Nucleus accumbens (tissue), 56 donors: ENCODE measurements at places on chromosomes 7 and 10.

GRCh38 chr10:16788125-16788524, 29.1 kb downstream of the RSU1 start:
- DNase-seq, result no peak

DNA sequence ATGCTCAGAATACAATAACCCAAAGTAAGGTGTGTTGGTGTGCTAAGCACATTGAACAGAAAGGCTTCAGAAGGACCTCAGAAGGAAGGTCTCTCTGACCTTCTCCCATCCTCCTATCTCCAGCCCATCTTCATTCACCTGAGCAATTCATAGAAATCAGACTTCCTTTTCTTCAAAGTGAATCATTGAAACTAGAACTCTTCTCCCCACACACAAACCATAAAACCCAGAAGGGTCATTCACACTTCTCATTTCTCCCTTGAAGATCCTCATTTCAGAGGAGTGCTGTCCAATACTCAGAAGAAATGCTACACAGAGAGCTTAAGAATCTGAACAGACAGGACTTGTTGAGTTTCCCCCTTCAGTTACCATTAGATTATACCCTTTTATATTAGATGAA, 89.5 kb downstream of the VWDE start:
- DNase-seq, result no peak

DNA sequence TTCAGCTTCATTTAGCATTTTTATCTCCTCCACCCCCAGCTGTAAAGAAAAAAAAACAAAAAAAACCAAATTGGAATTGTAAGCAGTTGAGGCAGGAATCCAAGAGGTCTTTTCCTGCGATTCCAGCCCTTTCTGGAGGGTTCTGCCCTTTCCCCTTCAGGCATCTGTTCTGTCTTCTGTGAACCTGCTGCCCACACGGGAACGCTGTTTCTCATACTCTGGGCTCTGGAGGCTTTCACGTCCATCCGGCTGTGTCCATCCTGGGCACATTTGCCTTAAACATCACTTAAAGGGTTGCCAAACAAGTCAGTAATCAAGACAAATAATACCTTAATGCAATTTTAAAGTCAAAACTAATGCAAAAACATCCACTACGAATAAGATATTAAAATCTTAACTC, 302.8 kb upstream of the PITRM1 start:
- no peak for DNase-seq

DNA sequence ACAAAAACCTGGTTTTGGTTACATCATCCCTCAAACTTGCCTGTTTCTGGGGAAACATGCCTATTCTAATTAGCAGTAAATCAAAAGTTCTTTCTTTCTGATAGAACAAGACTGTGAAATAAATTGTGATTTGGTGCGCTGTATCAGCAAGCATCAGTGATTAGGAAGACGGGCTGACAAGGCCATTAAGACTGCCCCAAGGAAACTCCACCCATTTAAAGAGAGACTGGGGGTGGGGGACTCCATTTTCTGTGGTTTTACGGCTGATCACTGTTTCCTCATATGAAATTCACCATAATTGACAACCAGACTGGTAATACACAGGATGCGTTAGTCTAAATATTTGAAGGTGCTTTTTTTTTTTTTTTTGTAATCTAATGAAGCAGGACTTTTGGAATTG, 68.7 kb downstream of the MBL2 start:
- no peak for DNase-seq

DNA sequence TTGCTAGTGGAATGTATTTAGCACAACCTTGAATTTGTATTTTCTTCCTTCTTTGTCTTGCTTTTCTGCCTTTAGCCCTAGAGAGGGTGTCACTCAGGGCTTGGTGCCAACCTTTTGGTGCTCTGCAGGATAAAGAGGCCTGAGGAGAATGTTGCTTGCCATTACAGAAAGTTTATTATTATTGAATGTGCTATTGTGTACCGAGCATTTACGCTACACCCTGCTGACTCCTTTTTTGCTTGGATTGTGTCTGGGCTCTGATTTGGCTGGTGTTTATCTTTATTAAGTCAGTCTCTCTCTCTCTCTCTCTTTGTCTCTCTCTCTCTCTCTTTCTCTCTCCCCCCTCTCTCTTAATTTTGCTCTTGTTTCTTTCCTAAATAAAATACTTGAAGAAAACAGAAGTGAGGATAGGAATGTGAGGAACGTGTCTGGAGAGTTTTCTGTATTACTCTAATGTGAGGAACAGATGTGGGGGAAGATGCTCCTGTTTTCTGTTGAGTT, 284.4 kb upstream of the PHYHIPL start:
- peak; percentile 2 for DNase-seq

GRCh38 chr10:77562742-77563141, 74.9 kb downstream of the KCNMA1 start:
- DNase-seq, result no peak

- DNase-seq, result no peak
Measured at GRCh38 chr10:21160116-21160515, 263.0 kb upstream of the NEBL start.

DNA sequence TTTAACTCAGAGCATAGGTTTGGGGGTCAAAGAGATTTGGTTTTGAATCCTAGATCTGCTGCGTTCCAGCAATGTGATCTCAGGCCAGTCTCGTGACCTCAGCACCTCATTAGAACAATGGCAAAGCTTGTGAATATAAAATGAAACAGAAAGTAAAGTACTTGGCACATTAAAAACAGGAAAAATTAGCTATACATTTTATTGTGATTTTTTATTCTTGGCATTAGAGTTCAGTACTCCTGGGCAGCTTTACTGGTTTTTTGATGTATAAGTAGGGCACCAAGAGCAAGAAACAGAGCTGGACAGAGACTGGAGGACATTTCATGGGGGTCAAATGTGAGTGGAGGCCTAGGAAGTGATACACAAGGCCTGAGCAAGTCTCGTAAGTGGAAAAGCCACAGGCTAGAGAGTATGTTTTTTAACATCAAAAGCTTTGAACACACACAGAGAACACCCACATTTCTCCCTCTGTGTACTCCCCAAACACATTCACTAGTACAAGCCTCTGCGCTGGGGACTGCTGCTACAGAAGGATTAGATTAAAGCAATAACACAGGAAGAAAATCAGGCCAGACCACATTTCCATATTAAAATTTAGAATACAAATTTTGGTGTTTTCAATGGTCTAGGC, 157.2 kb upstream of the SLC25A13 start:
- DNase-seq, result no peak

- no peak for DNase-seq
Measured at GRCh38 chr10:44361109-44361508, 23.8 kb downstream of the CXCL12 start.

GRCh38 chr10:89134963-89135362, 72.2 kb downstream of the CH25H start:
- DNase-seq, result no peak

DNA sequence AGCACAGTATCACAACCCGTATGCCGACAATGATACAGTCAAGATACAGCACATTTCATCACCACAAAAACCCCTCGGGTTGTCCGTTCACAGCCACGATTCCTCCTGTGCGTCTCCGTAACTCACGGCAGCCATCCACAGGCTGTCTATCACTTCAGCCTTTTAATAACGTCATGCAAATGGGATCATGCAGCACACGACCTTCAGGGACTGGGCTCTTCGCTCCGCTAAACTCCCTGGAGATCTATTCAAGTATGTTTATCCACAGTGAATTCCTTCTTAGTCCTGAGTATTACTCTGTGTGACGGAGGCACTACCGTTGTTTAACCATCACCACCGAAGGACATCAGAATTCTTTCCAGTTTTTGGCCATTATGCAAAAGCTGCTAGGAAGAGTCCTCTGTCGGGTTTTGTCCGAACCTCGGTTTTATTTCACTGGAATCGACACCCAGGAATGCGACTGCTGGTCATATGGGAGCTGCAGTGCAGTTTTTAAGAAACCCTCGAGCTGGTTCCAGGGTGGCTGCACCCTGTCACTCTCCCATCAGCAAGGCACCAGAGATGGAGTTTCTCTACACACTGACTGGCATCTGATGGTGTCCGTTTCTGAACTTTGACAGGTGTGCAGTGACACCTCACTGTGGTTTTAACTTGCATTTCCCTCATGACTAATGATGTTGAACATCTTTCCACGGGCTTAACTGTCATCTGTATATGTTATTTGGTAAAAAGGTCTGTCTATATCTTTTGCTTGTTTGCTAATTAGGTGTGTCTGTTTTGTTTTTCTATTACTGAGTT, 193.6 kb downstream of the MAD1L1 start:
- DNase-seq, result no peak

GRCh38 chr10:117594722-117595121, 52.2 kb downstream of the EMX2 start:
- no peak for DNase-seq

- DNase-seq, result no peak
Measured at GRCh38 chr10:89069589-89069988, 79.0 kb downstream of the FAS start.

- no peak for DNase-seq
Measured at GRCh38 chr7:41928166-41928565, 225.3 kb upstream of the INHBA start.

DNA sequence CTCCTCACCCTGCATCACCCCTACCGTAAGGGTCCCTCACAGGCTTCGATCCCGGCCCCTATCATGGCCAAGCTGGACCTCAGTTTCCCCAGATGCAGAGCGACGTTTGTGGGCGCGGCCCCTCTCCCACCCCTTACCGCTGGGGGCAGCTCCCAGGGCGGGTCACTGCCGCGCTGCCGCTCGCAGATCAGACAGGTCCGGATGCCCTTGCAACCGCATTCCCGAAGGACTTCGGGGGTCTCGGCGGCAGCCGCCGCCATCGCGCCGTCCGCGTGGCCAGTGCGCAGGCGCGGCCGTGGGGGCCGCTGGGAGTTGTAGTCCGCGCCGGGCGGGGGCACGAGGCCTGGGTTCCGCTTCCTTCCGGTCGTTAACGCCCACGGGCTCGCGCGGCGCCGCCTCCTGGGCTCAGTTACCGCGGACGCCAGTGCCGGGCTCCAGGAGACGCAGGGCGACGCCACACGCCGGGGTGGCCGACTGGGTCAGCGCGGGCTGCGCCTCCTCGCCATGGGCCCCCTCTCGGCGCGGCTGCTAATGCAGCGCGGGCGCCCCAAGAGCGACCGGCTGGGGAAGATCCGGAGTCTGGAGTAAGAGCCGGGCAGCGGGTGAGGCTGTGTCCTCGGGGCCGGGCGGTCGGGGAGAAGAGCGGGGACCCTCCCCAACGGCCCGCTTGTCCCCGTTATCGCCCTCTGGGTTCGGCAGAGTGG, at the start of the genes ALKBH4 and LRWD1:
Gene ALKBH4 (minus strand): TSS at position 287 of the 704 bp plus-strand sequence. CDS start 27 bp downstream, at position 260.
Gene LRWD1 (plus strand): TSS at position 408 of the 704 bp plus-strand sequence. CDS start 97 bp downstream, at position 505.
- DNase-seq, result peak; percentile 70

- no peak for DNase-seq
Measured at GRCh38 chr7:82723411-82723810, 279.8 kb upstream of the CACNA2D1 start.

DNA sequence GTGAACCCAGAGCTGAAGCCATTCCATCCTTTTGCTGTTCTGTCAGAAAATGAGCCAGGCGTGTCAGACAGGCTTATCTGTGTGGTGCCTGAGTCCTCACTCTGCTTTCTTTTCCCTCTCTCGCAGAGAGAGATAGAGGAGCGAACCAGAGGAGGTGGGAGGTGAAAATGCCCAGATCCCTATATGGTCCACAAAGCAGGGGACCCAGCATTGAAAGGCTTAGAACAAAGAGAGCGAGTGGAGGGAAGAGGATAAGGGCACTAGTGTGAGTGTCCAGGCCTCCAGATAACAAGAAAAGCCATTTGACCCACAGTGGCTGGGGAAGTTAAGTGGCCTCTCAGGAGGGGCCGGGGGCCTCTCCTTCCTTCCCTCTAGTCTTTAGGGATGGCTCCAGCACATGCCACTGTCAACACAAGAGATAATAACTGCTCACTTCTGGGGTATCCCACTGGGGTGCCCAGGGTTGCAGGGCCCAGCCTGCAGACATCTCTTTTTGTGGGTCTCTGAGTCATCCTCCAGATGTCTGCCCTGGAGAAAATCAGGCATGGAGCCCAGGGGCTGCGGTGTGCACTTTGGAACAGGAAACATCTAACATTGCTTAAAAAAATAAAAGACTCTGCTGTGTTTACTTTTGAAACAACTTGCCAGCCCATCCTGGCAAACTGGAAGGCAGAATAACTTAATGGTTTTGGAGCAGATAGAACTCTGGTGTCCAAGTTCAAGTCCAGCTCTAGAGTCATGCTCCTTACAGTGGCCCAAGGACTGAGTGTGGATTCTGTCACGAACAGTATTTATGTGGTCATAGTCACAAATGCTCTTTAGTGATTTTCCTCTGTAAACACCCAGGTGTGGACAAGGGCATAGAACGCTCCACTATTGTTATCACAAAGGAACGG, 189.5 kb downstream of the CXCL12 start:
- no peak for DNase-seq

- DNase-seq, result no peak
Measured at GRCh38 chr7:5424749-5425506, 1.3 kb upstream of the TNRC18 start.

GRCh38 chr10:73864229-73864628, 10.1 kb downstream of the CAMK2G start:
- no peak for DNase-seq

DNA sequence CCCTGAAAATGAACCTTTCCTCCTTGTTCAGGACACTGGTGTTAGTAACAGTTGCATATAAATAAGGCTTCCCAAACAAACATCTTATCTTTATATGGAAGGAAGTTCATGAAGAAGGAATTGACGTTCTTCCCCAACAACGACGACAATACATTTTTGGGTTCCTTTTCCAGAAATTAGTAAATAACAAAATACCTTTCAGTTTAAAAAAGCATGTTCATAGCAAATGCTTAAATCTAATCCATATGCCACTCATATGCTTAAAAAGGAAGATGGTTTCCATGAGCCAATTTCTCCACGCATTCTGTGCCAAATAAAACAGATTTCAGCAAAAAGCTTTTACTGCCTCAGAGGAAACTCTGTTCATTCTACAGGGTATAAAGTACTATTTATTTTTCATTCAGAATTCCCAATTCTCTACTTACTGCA, 182.6 kb downstream of the COBL start:
- DNase-seq, result no peak

GRCh38 chr10:117609095-117609795, 66.7 kb downstream of the EMX2 start:
- DNase-seq, result no peak

DNA sequence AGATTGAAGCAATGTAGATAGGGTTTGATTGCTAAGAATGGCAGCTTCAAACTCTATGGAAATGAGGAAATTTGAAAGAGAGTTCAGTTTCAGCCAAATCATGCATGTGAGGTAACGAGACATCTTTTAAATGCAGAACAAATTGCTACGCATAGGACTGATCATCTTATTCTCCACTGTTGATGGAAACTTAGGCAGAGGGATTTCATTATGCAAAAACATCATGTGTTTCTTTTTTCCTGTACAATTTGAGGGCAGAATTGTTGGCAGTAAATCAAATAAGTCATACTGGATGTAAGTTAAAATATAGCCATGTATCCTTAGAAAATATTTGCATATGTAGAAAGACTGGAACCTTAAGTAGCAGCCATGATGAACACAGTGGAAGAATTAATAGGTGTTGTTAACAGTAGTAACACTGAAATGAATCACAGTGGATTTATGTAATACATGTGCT, 327.4 kb downstream of the CDK14 start:
- no peak for DNase-seq
